ENCODE measurements at places on chromosomes 6 and 20. TPM values are rescaled to one million over a fixed set of nuclear protein-coding genes. Genes with fewer than 3 reads are reported as not detected.

POU3F2 gene
- total RNA-seq: not detected

PROKR2 gene
- not detected for total RNA-seq

SMIM28 gene
- total RNA-seq: not detected

PACSIN1 gene
- total RNA-seq: 1.5 TPM

PMEPA1 gene
- 8.6 TPM for total RNA-seq

MMS22L gene
- total RNA-seq: 12.2 TPM

FOXS1 gene
- not detected for total RNA-seq

TIAM2 gene
- 4.6 TPM for total RNA-seq

ZNF217 gene
- 87.6 TPM for total RNA-seq

TOP1 gene
- total RNA-seq: 41.2 TPM

RIPPLY2 gene
- not detected for total RNA-seq

MAN1A1 gene
- total RNA-seq: 13.6 TPM

GRCh38 chr20:2385496-2385895 lies 4.8 kb downstream of the TGM6 start:
- no peak for DNase-seq

- DNase-seq: no peak
These were observed 1633.9 kb downstream of the GRIK2 start for GRCh38 chr6:103027271-103027931.

DNA sequence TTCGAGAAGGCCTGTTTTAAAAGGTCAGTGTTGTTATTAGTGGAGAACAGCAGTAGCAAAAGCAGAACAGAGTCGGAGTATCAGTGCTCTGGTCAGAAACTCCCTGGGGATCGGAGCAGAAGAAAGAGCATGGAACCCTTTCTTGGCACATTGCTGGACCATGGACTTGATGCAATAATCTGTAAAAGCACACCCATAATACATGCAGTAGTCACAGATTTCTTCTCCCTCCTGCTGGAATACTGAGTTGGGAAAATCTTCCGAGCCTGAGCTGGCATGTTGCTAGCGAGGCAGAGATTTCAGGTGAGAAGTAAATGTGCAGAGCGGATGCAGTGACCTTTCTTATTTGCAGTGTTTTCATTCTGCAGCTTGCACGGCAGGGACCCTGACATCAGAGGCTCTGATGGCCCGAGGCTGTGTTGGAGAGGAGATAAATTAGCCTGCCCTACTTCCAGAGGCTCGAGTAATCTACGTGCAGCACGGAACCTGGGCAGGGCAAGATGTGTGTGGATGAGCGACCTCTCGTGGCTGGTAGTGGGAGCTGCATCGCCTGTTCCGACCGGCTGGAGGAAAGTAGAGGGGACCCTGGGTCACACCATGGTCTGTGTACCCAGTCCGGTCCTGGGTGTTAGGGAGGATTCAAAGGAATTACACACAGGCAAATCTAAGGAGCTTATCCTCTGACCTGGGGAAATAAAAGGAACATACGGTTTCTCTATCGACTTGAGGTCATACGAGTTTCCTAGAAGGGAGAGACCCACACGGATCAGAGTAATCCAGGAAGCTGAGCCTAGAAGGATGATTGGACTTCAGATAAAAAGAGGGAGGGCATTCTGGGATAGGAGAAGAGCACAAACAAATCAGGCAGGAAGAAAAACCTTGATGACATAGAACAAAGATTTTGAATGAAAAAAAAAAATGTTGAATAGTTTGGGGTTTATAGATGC lies 137.0 kb upstream of the STMND1 start:
- peak; percentile 49 for DNase-seq

- DNase-seq: no peak
These were observed 469 bp downstream of the SYNJ2 start for GRCh38 chr6:157982102-157982562.

DNA sequence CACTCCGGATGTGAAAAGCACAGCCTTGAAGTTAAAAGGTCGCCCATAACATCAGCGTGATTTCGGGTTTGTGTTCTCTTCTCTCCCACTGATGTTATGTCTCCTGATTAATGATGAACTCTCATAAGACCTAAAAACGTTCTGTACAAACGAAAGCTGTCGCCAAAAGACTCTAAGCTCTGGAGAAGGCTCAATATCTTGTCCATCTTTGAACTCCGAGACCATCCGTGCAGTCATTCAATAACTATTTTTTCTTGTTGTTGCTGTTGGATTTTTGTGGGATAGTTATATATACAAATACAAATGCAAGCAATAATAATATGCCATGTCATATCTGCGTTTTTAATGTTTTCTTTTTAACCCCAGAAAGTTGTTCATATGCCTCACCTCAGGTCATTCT lies 291.8 kb upstream of the MARCKS start:
- no peak for DNase-seq

GRCh38 chr20:58209652-58210397 lies 18.6 kb downstream of the ANKRD60 start:
- DNase-seq: peak; percentile 85

GRCh38 chr20:43189554-43190331 lies at the start of gene PTPRT:
Gene PTPRT (minus strand): TSS chr20:43189906. CDS start chr20:43189733, 173 bp downstream.
- no peak for DNase-seq

DNA sequence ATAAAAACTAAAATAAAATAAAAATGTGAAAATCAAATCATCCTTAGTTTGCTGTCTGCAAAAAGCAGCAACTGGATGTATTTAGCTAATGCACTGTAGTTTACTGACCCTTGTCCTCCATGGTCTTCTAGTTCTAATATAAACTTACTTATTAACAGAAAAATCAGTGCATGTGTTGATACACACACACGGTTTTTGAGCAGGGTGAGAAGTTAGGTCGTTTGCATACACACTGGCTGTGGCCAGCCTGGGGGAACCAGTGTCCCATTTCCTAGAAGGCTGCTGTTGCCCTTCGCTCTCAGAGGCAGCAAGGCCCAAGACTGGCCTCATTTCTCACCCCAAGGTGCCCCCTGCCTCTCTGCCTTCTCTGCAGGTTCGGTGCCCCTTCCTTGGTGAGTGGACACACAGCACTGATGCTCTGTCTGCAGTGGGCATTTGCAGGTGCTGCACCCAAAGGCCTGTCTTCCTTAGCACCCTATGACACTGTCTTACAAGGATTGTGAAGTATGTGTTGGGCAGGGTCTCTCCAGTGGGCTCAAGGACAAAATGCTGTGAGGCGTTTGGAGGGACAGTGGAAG lies 168.5 kb downstream of the SCP2D1 start:
- DNase-seq: no peak

GRCh38 chr20:50398471-50398820 lies 111.7 kb upstream of the PTPN1 start:
- no peak for DNase-seq

DNA sequence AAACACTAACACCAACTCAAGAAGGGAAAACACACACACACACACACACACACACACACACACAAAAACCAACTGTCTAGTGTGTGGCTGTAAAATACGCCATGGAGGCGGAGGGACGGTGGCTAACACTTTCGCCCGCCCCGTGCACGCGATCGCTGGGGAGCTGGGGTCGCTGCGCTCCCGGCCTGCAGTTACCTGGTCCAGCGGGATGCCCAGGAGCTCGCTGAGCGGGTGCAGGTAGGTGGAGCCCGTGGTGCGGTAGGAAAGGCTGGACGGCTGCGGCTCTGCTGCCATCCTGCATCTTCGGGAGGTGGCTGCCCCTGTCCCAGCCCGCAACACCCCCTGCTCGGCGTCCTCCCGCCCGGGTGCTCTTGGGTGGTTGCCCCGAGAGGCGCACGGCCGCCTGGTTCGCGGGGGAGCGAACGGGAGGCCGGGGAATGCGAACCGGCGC lies 303 bp downstream of the MBOAT1 start:
- DNase-seq: peak; percentile 12

DNA sequence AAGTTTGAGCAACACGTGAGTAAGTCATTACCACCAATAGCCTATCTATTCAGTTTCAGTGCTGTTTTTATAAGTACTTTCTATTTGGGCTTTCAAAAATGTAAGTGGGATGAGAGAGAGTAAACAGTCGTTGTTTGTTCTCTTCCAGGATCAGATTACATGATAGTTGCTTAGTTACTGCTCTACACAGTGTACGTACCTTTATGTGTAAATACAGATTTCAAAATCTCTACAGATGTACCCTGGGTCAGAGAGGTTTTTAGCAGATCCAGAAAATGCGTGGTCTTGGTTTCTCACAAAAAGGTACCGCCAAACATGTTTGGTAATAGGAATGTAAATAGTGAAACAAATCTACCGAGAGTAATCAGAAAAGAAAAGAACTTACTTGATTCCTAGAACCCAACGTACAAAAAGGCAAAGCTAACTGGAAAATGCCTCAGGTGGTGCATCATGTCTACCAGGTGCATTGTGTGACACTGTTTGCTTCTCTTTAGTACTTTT lies 421.1 kb downstream of the BCKDHB start:
- DNase-seq: no peak

GRCh38 chr6:137652961-137653705 lies 158.9 kb upstream of the OLIG3 start:
- DNase-seq: no peak

GRCh38 chr6:38804358-38804757 lies 89.2 kb downstream of the DNAH8 start:
- no peak for DNase-seq

Data from T-cell (primary cell).